T follicular helper cell (primary cell): ENCODE measurements at places on chromosomes 12 and 14.

DNA sequence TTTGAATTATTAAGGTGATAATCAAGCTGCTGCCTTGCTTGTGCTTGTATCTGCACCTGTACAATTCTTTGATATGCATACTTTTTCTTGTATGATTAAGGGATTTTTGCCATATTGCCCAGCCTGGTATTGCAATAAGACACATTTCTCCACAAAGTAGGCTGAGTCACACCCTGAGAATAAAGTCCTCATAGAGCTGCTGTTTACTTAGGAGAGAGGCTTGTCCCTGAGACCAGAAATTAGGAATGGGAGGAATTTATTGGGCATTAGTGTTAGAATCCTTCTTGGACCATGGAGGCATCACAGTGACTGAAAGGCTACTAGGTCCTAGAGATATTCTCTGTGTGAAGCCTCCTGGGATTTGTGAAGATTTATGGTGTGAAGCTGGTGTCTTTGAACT, 506.8 kb upstream of the FBXO33 start:
- no peak for DNase-seq

GRCh38 chr12:42332301-42333285, 6.6 kb downstream of the PPHLN1 start:
- no peak for DNase-seq

GRCh38 chr14:54622192-54622958, 55.4 kb downstream of the SAMD4A start:
- DNase-seq: no peak

GRCh38 chr12:131929581-131930456, 743 bp downstream of the PUS1 start:
- no peak for DNase-seq

DNA sequence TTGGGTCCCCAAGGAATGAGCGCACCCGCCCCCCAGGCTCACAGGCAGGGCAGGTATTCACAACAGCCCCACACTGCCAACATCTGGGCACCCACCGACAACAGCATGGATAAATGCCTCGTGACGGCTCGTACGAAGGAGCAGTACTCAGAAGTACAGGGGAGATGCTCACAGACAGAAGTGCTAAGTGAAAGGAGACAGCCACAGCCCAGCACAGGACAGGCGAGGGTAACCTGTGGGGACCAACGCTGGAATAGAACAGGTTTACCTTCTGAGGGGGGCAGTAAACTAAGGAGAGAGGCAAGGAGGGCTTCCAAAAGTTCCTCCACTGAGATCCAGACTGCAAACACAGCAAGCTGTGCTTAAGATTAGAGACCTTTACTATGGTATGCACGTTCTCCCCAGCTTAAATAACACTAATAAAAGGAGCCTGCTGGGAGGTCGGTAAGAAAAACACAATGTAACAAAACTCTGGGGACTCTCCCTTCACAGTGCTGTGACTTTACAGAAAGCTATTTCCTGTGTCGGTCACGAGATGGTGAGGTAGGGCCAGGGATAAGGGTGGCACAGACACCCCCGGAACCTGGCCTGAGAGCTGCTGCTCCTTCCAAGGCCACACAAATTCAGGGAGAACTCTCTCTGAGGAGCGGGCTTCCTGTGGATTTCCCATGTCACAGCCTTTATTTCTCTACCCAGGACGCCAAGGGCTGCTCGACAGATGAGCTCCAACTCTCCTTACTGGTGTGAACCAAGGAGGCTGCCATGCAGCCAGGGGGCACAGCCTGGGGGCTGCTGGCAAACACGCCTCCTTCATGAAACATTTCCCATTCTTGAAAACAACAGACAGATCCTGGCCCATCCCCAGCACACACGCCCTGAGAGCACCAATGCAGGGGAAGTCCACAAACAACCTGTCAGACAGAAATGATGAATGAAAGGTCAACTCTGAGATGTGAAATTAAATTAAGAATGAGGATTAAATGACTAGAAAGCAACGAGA, 26.3 kb downstream of the SLC15A4 start:
- DNase-seq: no peak

- no peak for DNase-seq
Observed at GRCh38 chr14:95482627-95483308, 33.7 kb downstream of the SYNE3 start.

GRCh38 chr12:121894633-121895032, 6.0 kb downstream of the PSMD9 start:
- DNase-seq: no peak

- no peak for DNase-seq
Observed at GRCh38 chr14:36019126-36019525, 157.4 kb downstream of the PTCSC3 start.

- DNase-seq: no peak
Observed at GRCh38 chr14:38211255-38211735, 3.6 kb downstream of the SSTR1 start.

- no peak for DNase-seq
Observed at GRCh38 chr12:39070775-39071174, 165.4 kb upstream of the CPNE8 start.

GRCh38 chr14:67665868-67666267, 8.6 kb downstream of the VTI1B start:
- DNase-seq: no peak

- DNase-seq: no peak
Observed at GRCh38 chr12:32125455-32126084, 18.9 kb downstream of the BICD1 start.

- no peak for DNase-seq
Observed at GRCh38 chr12:78290606-78291345, 460.1 kb downstream of the NAV3 start.

DNA sequence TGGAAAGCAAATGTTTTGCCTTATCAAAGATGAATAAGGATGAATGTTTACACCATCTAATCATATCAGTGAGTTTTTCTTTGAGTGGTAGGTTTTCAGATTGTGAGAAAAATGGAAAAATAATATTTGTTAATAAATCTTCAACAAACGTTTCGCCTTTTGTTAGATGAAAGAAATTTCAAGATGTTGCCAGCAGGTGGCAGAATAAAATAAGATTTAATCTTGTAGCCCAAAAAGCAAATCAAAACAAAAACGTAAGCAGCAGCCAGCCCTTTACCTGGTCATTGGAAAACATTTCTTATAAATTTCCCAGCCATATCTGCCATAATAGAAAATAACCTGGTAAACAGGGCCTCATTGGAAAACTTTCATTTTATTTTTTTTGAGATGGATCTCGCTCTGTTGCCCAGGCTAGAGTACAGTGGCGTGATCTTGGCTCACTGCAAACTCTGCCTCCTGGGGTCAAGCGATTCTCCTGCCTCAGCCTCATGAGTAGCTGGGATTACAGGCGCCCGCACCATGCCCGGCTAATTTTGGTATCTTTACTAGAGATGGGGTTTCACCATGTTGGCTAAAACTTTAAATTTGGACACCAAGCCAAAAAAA, 15.4 kb upstream of the TMEM120B start:
- DNase-seq: no peak

- DNase-seq: no peak
Observed at GRCh38 chr14:24903337-24903736, 146.6 kb downstream of the STXBP6 start.

DNA sequence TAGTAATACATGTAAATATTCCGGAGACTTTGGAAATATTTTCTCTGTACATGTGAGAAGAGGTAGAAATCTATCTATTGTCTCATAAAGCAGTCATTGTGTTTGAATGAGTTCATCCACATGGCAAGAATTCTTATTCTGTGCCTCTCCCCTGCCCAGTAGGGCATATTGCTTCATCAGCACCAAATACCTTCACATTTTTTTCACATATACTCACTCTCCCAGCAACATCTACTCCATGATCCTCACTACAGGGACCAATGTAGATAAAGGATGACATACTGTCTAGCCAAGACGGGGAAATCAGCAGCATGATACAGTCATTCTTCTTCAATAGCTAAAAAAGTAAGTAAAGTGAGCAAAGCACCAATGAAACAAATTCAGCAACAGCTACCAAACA, 1.3 kb upstream of the TAS2R14 start:
- DNase-seq: no peak

DNA sequence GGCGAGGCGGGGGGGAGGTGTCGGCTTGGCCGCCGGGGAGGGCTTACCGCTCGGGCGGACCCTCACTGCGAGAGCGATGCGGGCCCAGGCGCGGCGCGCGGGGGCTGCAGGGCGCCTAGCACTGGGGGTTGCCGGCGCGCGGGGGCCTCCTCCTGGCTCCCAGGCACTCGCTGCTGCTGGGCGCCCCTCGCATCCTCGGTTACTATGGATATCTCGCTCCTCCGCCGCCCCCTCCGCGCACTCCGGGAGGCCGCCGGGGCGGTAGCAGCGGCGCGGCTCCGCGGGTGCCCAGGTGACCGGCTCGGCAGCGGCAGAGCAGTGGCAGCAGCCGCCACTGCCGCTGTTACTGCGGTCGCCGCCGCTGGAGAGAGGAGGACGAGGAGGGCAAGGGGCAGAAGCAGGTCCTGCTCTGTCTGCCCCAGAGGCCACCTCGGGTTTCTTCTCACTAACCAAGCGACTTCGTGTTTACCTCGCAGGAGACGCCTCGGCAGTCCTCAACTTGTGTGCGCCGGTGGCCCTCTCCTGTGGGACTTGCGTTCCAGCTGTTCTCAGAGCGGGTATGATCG, 250.1 kb downstream of the APAF1 start:
- DNase-seq: no peak

DNA sequence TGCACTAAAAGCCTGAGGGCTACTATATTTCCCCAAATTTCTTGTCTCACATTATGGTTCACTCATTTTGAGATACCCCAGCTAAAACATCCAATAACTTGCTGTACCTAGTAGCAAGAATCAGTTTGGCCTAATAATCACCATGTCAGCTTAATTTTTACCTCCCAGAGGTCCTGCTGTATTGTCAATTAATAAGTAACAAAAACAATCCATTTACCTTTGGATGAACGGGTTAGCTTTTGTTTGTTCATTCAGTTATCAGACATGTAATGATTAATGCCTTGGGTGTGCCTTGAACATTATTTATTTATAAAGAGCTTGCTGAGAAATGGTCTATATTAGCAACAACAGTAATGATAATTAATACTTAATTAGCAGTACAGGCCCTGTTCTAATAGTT, 57.0 kb downstream of the MON2 start:
- no peak for DNase-seq

DNA sequence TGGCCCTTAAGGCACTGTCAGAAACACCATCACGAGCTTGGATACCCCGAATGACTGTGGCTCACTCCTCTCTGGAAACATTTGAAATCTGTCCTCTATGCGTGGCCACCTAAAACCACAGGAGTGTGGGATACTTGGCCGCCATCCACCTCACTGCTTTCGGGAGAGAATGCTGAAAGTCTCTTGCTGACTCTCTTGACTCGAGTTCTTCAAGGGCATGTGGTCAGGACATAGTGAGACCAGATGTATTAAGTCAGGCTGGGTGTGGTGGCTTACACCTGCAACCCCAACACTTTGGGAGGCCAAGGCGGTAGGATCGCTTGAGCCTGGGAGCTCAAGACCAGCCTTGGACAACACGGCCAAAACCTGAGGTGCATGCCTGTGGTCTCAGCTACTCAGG, 174.7 kb upstream of the ALG10B start:
- no peak for DNase-seq

- no peak for DNase-seq
Observed at GRCh38 chr14:98341211-98341610, 930.8 kb downstream of the BCL11B start.

DNA sequence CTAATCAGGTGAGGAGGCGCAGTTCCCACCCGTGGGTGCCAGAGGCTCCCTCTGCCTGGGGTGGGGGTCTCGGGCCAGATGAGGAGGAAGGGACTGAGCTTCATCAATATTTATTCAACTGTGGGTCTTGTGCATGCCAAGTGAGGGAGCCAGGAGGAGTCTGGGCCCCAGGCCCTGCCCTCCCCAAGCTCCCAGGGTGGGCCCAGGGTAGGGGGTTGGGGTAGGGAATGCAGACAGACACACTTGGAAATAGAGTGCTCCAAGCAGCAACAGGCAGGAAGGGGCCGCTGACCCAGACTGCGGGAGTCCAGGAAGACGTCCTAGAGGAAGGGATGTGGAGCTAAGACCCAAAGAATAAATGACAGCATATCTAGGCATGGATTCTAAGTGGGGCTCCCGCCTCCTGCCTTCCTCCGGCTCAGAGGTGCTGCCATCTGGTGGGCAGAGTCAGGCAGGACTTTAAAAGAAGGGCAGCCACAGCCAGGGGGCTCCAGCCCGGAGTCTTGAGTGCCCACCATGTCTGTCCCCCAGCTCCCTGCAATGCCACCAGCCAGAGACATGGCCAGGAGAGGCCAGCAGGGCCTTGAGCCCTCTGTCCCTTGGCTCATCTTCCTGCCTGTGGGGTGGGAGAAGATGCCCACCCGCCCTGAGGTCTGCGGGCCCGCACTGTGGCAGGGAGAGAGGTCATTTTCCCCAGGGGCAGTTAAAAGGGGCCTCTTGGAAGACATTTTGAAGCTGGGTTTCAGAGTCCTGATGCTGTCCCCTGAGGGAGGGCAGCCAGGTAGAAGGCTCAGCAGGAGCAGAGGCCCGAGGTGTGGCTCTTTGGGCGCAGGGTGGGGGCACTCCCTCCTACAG, 70.1 kb downstream of the PHETA1 start:
- peak; percentile 28 for DNase-seq

GRCh38 chr14:56339855-56340701, 221.9 kb downstream of the PELI2 start:
- peak; percentile 35 for DNase-seq

DNA sequence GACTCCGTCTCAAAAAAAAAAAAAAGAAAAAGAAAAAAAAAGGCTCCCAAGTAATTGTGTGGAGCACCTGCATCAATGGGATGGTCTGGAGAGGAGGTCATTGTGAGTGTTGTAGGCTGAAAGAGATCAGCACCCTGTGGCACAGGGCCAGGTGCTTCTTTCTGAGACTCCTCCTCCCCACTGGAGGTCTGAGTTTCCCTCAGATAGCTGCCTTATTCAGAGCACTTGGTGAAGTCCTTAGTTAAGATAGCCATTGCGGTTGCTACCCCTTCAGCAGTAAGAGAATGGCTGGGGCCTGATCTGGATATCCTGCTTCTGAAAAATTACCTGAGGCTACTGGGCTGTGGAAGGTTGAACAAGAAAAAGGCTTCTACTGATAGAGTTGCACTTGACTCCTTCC, 69.8 kb downstream of the ANO6 start:
- no peak for DNase-seq

- DNase-seq: no peak
Observed at GRCh38 chr12:3269594-3269993, 192.4 kb downstream of the TSPAN9 start.

DNA sequence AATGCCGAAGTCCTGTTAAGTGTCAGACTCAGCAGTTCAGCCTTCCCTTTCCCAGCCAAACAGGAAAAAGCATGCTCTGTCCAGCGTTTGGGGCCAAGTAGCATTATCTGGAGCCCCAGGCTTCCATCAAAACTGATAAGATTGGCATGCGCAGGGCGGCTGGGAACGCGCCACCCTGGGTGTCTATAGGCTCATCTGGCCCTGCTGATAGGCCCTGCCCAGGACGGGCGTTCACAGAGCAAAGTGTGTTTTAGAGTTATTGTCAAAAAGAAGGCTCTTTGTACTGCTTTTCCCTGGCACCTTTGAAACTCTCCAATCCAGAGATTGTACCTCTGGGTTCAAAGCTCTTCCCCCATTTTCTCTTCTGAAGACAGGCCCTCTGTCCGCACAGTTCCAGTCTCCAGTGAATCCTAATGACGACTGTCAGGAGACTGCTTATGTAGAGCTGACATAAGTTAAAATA, at the start of gene ART4:
ART4 (minus strand) TSS at position 102 of the 463 bp plus-strand sequence. CDS start 413 bp downstream, outside the sequence.
- DNase-seq: no peak
